Glutamatergic neuron (in vitro differentiated cells): ENCODE measurements at places on chromosomes 7 and 10. TPM values are rescaled to one million over a fixed set of nuclear protein-coding genes. Genes with fewer than 3 reads are reported as not detected.

Gene LIPJ
- 0.22 TPM for total RNA-seq

Gene CPVL
- 20.3 TPM for total RNA-seq

DNA sequence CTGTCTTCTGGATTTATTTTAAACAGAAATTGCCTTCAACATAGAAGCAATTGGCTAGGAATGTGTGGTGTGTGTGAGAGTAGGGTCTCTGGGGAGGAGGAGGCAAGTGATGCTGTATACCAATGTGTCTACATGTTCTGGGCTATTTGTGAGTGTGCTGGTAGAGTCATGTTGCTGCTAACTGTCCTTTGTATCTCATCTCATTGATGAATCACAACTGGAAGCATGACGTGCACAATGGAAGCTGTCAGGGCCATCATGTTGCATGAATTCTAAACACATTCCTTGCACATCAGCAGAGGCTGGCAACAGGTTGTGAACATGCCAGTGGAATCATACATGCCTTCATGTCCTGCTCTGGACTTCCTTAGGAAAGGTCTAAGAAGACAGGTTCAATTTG, 199.7 kb downstream of the BMPER start:
- DNase-seq = no peak

- no peak for DNase-seq
Observed at GRCh38 chr10:24969841-24970281, 17.5 kb upstream of the PRTFDC1 start.

- DNase-seq = no peak
Observed at GRCh38 chr10:69269761-69270160, 8.5 kb upstream of the HK1 start.

DNA sequence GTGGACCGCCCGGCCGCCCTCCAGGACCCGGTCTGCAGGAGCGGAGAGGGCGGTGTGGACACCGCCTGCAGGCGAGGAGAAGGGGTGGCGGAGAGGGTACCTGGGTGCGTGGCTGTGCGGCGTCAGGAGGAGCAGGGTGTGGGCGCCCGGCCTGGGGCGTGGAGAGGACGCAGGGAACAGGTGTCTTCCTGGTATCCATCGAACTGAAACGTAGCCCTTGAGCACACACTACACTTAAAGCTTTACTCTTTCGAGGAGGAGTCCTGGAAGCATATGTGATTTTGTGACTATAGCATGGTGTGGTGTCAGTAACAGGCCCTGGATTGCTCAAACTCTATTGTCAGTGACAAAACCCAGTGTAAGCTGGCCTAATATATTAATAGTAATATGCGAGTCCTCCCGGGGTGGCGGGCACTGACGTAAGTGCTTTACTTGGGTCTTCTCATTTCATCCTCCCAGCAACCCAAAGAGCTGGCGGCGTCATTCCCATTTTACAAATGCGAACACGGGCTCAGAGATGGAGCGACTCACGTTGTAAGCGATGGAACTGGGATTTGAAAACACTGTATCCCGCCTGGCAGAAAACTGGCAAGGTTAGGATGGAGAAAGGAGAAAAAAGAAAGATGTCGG, 508 bp upstream of the TECPR1 start:
- DNase-seq = no peak

GRCh38 chr10:7297094-7297493, 113.7 kb downstream of the SFMBT2 start:
- no peak for DNase-seq

DNA sequence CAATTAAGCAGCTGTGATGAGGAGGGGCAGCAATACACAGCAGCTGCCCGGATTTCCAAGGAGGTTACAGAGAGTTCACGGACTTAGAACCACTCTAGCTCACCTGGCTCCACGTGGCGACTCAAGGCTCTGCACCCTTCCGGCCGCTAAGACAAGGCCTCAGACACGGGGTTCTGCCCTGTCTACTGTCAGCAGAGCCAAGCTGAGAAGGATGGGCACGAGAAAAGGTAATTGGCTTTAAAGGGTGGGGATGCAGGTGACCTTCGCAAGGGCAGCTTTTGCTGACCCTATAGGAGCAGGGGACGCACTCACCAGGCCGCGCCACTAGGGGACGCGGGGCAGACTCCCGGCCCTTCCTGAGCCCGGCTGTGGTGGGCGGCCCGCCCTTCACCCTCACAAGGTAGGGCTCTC, 152.4 kb downstream of the KIF20B start:
- DNase-seq = peak; percentile 57

DNA sequence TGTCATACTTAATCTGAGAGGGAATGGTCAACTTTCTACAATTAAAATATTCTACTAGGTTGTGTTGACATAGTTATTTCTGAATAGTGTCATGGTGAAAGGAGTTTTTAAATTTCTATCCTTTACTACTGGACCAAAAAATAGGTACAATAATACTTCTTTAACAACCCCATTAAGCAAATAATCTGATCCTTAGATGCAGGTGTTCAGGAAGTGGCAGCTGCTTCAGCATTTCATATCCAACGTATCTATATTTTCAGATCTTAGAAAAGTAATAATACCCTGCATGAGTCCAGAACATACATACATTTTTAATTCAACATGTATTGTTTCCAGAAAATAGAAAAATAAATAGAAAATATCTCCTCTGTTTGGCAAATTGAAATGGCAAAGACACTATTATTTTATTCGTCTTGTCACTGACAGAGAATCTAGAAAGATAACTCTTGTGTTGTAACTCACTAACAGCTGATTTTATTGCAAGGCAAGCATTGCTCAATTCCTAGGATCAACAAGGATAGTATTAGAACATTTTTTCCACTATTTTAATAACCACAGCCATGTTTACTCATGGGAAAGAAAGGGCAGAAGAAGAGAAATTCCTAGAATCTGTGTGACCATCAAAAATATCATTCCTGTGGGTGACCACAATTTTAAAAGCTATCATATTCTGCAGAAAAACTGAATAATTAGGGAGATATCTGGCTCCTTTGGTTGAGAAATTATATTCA, 159.3 kb upstream of the CNTNAP2 start:
- no peak for DNase-seq

- DNase-seq = no peak
Observed at GRCh38 chr10:19611775-19612174, 204.5 kb upstream of the PLXDC2 start.

GRCh38 chr7:129643550-129644170, 32.1 kb downstream of the NRF1 start:
- DNase-seq = no peak

DNA sequence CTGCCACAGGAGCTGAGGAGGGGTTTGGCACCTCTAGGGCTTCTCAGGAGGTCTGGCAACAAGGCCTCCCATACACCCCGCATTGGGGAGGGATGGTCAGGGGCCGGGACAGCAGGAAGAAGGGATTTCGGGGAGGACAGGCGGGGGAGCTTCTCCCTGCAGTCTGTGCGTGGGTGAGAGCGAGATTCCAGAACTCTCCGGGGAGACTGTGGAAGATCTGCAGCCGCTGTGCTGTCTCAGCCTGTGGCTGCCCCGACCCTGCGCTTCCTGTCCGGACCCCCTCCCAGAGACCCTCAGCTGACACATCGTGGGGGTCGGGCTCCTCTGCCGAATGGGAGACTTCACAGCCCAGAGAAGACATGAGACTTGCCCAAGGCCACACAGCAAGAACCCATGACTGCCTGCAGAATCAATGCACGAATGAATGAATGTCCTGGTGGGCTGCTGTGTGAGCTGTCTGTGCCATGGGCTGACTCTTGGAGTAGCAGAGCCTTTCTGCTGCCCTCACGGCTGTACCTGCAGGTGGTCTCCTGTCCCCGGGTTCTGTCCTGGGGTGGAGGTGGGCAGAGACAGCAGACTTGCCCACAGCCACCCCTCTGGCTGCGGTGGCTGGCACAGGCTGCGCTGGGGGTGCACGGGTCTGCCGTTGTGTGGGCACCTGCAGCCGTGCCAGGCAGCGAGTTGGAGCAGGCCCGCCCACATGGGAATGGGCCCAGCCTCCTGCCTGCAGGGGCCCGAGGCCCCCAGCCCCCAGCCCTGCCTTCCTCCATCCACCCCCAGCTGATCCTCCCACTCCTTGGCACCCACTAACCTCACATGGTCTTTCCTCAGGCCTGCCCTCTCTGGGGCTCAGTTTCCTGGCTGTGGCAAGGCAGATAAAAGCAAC, 16.3 kb upstream of the LFNG start:
- DNase-seq = no peak

- no peak for DNase-seq
Observed at GRCh38 chr10:21285742-21286331, 239.6 kb downstream of the SKIDA1 start.

DNA sequence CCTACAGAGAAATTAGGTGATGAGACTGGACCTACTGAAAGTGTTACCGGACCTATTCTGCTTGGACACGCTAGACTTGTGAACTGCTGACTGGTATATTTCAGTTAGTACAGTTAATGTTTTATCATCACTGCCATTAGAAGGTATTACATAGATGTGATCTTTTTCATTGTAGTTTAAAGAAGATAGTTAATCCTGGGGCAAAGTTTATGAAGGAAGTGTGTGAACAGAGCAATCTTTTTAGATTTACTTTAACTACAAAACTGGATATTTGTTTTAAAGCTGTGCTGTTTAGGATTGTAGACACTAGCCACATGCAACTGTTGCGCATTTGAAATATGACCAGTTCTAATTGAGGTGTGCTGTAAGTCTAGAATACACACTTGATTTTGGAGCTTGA, 446.7 kb downstream of the AUTS2 start:
- no peak for DNase-seq

DNA sequence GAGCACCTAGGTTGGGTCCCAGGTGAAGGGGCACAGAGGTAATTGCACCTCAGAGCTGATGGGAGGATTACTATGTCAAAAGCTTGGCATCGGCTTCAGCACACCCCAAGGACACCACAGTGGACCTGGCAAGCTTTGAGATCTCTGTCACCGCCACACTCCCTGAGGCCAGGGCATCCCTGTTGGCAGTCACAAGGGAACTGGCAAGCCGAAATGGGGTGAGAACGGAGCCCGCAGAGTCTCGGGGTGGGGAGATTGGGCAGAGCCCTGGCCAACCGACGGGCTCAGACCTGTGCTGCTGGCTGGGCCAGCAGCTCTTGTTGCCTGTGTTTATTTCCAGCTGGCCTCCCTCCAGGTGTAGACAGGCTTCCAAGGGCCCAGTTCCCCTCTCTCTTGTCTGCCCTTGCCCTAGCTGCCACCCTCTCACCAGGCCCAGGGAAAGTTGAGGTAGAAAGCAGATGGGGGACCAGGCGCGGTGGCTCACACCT, 2.5 kb downstream of the HSPB1 start:
- no peak for DNase-seq

DNA sequence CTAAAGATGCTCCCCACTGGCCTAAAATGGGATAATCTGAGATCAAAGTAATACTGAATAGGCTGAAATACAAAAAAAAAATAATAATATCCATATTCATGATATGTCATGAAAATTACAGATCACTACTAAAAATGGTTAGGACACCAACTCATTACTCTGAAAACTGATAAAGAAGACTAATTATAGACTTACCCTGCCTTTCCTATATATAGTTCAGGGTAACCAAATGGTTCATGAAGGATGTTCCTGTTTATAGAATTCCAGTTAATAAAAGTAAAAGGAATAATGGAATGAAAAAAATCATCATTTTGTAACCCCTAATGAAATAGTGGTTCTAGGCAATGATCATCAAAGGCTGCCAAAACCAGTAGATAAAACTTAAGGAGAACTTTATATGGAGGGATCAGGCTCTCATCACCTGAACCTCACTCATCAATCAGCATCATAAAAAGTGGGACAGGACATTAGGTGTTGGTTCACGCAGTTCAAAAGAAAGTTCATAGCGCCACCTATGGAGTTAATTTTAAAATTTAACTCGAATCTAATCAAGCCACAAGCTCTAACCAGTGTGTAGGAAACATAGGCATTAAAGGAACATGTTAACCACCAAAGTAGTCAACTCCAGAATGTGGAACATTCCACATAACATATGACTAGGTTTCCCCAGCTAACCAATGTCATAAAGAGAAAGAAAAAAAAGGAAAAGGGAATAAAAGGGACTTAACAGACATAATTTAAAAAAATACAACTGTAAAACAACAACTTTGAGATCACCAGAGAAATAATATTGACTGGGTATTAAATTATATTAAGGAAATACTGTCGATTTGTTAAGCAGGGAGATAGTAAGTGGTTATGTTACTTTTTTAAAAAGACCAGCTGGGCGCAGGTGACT, 35.7 kb downstream of the P4HA1 start:
- DNase-seq = no peak

GRCh38 chr10:48399056-48399541, 92.6 kb downstream of the MAPK8 start:
- DNase-seq = peak; percentile 27

DNA sequence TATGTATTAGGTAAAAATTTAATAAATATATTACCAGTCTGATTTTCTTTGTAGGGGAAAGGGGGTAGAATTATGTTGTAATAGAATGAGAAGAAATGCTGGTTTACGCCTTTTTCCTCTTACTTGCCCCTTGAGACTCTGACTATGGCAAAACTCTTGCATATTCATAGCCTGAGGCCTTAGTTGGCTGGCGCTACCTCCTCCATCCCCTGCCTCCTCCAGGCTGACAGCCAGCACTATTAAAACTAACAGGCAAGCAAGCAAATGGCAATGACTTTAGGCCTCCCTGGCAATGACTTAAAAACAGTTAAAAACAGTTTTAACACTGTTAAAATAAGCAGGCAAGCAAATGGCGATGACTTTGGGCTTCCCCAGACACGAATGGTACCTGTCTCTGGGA, 14.4 kb downstream of the PKD2L1 start:
- no peak for DNase-seq

DNA sequence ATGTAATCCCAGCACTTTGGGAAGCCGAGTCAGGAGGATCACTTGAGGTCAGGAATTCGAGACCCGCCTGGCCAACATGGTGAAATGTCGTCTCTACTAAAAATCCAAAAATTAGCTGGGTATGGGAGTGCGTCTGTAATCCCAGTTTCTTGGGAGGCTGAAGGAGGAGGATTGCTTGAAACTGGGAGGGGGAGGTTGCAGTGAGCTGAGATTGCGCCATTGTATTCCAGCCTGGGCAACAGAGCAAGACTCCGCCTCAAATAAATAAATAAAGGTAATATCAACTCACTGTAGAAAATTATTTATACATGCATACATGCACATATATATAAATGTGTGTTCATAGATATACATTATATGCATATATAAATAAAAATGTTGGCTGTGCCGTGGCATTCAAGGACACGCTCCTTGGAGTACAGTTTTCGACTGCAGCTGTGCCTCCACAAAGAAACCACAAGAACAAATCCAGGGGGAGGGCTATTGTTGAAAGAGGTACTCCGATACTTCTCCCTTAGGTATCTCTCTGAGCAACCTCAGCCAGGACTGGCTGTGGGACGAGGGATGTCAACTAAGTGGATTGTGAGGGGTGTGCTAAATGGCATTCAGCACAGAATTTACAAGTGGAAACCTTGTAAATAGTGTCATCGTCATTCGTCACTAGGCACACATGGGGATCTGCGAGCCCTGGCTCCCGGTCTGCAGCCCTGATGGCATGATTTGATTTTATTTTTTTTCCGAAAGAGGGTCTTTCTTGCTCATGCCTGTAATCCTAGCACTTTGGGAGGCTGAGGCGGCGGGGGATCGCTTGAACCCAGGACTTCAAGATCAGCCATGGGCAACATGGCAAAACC, 49.3 kb downstream of the HIP1 start:
- no peak for DNase-seq

- DNase-seq = no peak
Observed at GRCh38 chr7:106862317-106863089, 2.6 kb upstream of the PIK3CG start.
